Large intestine (tissue), 12 donors: ENCODE measurements at places on chromosomes 4 and X.

- H3K36me3 ChIP-seq = no peaks in the 10 kb centered on the region
- H3K4me1 ChIP-seq = peaks cover 5% of the 10 kb centered on the region
- no peak overlapping the region for H3K27ac ChIP-seq
- no peak for DNase-seq
Measured at GRCh38 chrX:74922922-74923543, 2.2 kb downstream of the NEXMIF start.

DNA sequence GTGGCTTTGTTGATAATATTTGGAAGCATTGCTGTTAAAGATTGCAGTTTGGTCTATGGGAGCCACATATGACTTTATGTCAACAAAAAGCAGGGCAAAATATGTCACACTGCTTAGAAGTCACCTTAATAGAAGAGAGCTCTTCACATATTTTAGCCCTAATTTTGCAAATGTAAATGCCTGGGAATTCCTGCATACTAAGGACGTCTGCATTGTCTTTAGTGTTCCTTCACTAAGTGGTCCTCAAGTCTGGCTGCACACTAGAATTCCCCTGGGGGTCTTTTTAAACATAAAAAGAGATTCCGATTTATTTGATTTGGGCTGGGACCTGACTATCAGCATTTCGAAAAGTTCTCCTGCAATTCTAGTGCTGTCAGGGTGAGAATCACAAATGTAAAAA is 495.1 kb upstream of the FAM241A start:
- no peak overlapping the region for H3K4me3 ChIP-seq
- no peaks in the 10 kb centered on the region for H3K27me3 ChIP-seq
- no peaks in the 10 kb centered on the region for H3K36me3 ChIP-seq
- DNase-seq = no peak
- H3K27ac ChIP-seq = no peak overlapping the region

DNA sequence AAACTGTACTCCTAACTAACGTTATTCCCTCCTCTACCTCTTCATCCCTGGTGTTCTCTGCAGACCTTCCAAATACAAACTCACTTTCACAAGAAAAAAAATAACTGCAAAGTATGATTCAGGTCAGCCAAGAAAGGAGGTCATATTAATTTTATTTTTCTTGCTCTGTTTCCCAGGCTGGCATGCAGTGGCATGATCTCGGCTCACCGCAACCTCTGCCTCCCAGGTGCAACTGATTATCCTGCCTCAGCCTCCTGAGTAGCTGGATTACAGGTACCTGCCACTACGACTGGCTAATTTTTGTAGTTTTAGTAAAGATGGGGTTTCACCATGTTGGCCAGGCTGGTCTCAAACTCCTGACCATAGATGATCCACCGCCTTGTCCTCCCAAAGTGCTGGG is 156.6 kb downstream of the CHIC2 start:
- no peak overlapping the region for H3K4me3 ChIP-seq
- H3K27me3 ChIP-seq = peaks cover 7% of the 10 kb centered on the region
- DNase-seq = no peak
- no peak overlapping the region for H3K27ac ChIP-seq
- H3K36me3 ChIP-seq = no peaks in the 10 kb centered on the region
- peaks cover 22% of the 10 kb centered on the region for H3K4me1 ChIP-seq

DNA sequence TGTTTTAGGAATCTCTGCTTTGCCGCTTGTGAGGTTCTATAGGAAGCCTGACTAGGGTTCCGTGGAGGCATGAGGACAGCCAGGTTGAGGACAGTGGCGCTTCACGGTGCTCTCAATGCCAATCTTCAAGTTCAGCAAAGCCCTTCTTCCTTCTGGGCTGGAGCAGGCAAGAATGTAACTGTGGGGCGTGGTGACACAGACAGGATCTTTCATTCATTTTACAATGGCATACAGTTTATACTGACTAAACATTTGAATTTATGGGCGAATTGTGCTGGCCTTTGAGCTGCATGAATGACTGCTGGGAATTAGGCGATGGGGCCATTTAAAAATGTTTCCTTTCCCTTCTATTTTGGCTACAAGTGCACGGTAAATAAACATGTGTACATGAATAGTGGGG is 2.9 kb upstream of the NHS start:
- peaks cover 5% of the 10 kb centered on the region for H3K4me1 ChIP-seq
- H3K27ac ChIP-seq = no peak overlapping the region
- H3K27me3 ChIP-seq = peaks cover 2% of the 10 kb centered on the region
- no peak for DNase-seq
- H3K4me3 ChIP-seq = no peak overlapping the region

- H3K4me3 ChIP-seq = no peak overlapping the region
- no peaks in the 10 kb centered on the region for H3K36me3 ChIP-seq
- H3K27me3 ChIP-seq = no peaks in the 10 kb centered on the region
- DNase-seq = no peak
- no peak overlapping the region for H3K27ac ChIP-seq
Measured at GRCh38 chr4:87275311-87275710, 47.4 kb downstream of the HSD17B13 start.

- no peak overlapping the region for H3K27ac ChIP-seq
- no peaks in the 10 kb centered on the region for H3K4me1 ChIP-seq
- no peaks in the 10 kb centered on the region for H3K36me3 ChIP-seq
Measured at GRCh38 chrX:115399306-115399705, 109.8 kb downstream of the LUZP4 start.

DNA sequence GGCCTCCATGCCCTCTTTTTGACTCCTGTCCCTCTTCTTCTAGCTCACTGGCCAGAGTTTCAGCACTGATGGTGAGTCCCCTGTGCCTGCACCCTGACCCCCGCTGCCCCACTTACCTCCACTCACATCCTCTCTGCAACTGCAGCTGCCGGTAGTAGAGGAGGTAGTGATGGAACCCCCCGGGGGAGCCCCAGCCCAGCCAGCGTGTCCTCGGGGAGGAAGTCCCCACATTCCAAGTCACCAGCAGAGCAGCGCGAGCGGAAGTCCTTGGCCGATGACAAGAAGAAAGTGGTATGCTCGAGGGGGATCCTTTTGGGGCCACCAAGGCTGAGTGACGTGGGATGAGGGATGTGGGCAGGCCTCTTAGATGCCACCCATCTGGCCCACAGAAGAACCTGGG is 5.8 kb downstream of the ARAF start:
- no peak overlapping the region for H3K27ac ChIP-seq
- no peaks in the 10 kb centered on the region for H3K27me3 ChIP-seq
- no peak for DNase-seq
- peaks cover 3% of the 10 kb centered on the region for H3K4me1 ChIP-seq
- H3K4me3 ChIP-seq = no peak overlapping the region
- peaks cover 66% of the 10 kb centered on the region for H3K36me3 ChIP-seq

DNA sequence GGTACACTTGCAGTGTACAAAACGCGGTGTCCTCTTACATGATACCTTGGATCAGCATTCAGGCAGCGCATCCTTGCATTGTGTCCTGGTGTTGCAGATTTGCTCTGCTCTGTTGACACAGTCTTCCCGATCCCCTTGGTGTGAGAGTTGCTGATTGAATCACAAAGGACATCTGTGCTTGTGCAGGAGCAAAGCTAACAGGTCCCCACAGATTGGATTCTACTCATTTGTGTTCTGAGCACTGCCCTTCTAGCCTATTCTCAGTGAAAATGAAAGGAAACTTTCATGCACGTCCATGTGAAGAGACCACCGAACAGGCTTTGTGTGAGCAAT is 171.4 kb downstream of the FRMPD4 start:
- no peak overlapping the region for H3K27ac ChIP-seq
- no peaks in the 10 kb centered on the region for H3K27me3 ChIP-seq
- H3K4me1 ChIP-seq = no peaks in the 10 kb centered on the region
- no peak overlapping the region for H3K4me3 ChIP-seq

GRCh38 chrX:50698944-50699343 is 115.0 kb downstream of the SHROOM4 start:
- no peaks in the 10 kb centered on the region for H3K27me3 ChIP-seq
- DNase-seq = no peak
- no peaks in the 10 kb centered on the region for H3K36me3 ChIP-seq
- no peak overlapping the region for H3K4me3 ChIP-seq
- no peaks in the 10 kb centered on the region for H3K4me1 ChIP-seq
- no peak overlapping the region for H3K27ac ChIP-seq

DNA sequence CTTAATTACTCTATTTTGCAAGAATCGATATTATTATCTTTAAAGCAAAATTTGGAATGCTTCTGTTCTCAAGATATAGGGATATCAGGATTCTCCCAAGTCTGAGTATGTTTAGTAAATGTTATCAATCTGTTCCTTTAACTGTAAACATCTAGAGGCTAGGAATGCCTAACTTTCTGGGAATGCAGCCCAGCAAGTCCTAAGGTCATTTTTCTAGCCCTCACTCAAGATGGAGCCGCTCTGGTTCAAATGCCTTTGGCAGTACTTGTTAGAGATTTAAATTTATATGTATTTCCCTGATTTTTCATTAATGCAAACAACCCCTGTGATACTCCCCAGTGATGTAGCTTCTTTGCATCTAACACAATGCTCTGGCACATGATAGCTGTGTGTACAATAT is 623.8 kb upstream of the LCORL start:
- no peaks in the 10 kb centered on the region for H3K4me1 ChIP-seq
- DNase-seq = no peak
- no peaks in the 10 kb centered on the region for H3K36me3 ChIP-seq
- H3K27me3 ChIP-seq = no peaks in the 10 kb centered on the region

DNA sequence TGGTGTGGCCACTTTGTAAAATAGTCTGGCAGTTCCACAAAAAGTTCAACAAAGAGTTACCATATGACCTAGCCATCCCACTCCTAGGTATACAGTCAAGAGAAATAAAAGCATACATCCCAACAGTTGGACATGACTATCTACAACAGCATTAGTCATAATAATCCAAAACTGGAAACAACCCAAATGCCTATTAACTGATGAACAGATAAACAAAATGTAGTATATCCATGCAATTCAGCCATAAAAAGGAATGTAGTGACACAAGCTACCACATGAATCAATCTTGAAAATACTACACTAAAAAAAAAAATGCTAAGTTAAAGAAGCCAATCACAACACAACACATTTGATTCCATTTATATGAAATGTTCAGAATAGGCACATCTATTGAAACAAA is 16.1 kb downstream of the MED14 start:
- H3K36me3 ChIP-seq = peaks cover 12% of the 10 kb centered on the region
- peaks cover 29% of the 10 kb centered on the region for H3K4me1 ChIP-seq
- H3K27ac ChIP-seq = peak overlapping the region; percentile 64
- H3K27me3 ChIP-seq = no peaks in the 10 kb centered on the region
- no peak overlapping the region for H3K4me3 ChIP-seq

GRCh38 chrX:54248309-54248708 is 65.3 kb upstream of the FAM120C start:
- no peak overlapping the region for H3K27ac ChIP-seq
- no peaks in the 10 kb centered on the region for H3K27me3 ChIP-seq
- no peak for DNase-seq
- no peaks in the 10 kb centered on the region for H3K4me1 ChIP-seq
- no peaks in the 10 kb centered on the region for H3K36me3 ChIP-seq
- H3K4me3 ChIP-seq = no peak overlapping the region

GRCh38 chrX:47232803-47233332 is at the start of gene USP11:
TSS of gene USP11 (plus strand) at chrX:47233009. CDS start at chrX:47233044, 35 bp downstream.
- H3K4me1 ChIP-seq = peaks cover 4% of the 10 kb centered on the region
- H3K27me3 ChIP-seq = no peaks in the 10 kb centered on the region
- DNase-seq = peak; percentile 57
- peak within 1 kb of the TSS; percentile 100 for H3K27ac ChIP-seq
- peak within 1 kb of the TSS; percentile 98 for H3K4me3 ChIP-seq

DNA sequence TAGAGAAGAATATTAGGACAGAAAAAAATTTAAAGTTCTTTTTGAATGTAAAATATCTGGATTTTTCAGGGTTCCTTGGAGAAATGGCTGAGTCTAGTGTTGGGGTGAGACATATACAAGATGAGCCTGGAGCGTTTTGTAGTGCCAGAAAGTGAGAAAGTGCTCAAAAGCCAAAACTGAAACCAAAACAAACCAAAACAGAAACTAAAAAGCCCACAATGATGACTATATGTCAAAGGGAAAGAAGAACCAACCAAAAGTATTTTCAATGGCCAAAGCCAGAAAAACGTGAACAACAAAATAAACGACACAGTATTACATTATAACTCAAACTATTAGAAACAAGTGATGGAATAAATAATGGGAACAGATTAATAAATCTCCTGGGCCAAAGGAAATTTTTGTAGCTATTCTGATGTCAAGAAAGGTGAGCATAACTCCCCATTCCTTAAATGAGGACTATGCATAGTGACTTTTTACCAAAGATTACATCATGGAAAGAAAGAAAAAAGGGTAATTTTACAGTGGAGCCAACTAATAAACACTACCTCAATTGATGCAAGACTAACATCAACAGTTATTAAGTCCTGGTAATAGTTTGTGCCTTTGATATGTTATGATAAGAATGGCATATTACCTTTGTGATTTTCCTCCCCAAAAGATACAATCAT is 1137.6 kb downstream of the C4orf33 start:
- H3K4me3 ChIP-seq = no peak overlapping the region
- no peak overlapping the region for H3K27ac ChIP-seq
- H3K27me3 ChIP-seq = no peaks in the 10 kb centered on the region
- DNase-seq = no peak

- H3K36me3 ChIP-seq = no peaks in the 10 kb centered on the region
- DNase-seq = peak; percentile 73
- peak within 1 kb of the TSS; percentile 86 for H3K4me3 ChIP-seq
- peaks cover 7% of the 10 kb centered on the region for H3K4me1 ChIP-seq
- H3K27me3 ChIP-seq = no peaks in the 10 kb centered on the region
Measured at GRCh38 chrX:18983666-18984380, at the start of gene PHKA2. TSS of gene PHKA2 (minus strand) at chrX:18984114. CDS start at chrX:18983932, 182 bp downstream.

DNA sequence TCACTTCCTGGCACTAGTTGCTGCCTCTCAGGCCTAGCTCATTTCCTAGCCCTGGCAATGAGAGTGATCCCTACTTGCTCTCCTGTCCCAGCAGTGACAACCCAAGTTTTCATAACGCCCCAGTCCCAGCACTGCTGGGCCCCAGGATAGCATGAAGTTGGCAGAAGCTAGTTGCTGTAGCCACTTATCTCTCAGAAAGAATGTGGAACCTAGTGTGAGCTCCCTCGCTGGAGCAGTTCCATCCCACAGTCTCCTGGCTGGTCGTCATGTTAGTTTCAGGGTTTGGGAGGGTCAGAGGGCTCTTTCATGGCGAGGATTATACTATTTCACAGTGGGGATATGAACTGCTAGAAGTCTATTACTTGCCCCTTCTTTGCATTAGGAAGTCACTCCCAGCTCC is 5.1 kb downstream of the PF4 start:
- H3K36me3 ChIP-seq = no peaks in the 10 kb centered on the region
- H3K4me3 ChIP-seq = no peak overlapping the region
- no peak overlapping the region for H3K27ac ChIP-seq
- no peak for DNase-seq

DNA sequence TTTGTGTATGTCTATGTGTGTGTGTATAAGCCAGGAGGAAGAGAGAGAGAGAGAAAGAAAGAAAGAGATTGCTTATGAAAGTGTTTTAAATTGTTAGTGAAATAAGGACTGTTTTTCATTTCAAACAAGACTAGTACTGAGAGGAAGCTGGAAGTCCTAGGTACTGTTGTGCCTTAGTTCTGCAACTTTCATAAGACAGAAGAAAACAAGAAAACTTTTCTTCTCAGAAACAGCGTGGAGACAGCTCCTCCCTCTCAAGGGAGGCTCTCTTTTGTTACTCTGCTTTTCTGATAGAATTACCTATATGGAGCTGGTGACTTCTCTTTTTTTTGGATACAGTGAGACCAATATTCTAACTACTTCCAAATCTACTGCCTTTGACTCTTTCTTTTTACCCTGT is 62.5 kb downstream of the BANK1 start:
- DNase-seq = no peak
- H3K4me3 ChIP-seq = no peak overlapping the region
- H3K4me1 ChIP-seq = no peaks in the 10 kb centered on the region

GRCh38 chrX:54182864-54183613 is at the start of gene FAM120C:
TSS of gene FAM120C (minus strand) at chrX:54183254. CDS start at chrX:54183198, 56 bp downstream.
- H3K4me1 ChIP-seq = peaks cover 7% of the 10 kb centered on the region
- peak within 1 kb of the TSS; percentile 79 for H3K27ac ChIP-seq
- peak; percentile 84 for DNase-seq
- H3K36me3 ChIP-seq = no peaks in the 10 kb centered on the region
- no peaks in the 10 kb centered on the region for H3K27me3 ChIP-seq
- peak within 1 kb of the TSS; percentile 66 for H3K4me3 ChIP-seq

GRCh38 chrX:17830211-17830610 is 30.9 kb downstream of the RAI2 start:
- no peaks in the 10 kb centered on the region for H3K27me3 ChIP-seq
- H3K36me3 ChIP-seq = no peaks in the 10 kb centered on the region
- DNase-seq = no peak
